AML-193 (cell line): ENCODE measurements at places on chromosomes 4 and X.

GRCh38 chr4:2489081-2489805, 20.3 kb downstream of the RNF4 start:
- no peak for DNase-seq

DNA sequence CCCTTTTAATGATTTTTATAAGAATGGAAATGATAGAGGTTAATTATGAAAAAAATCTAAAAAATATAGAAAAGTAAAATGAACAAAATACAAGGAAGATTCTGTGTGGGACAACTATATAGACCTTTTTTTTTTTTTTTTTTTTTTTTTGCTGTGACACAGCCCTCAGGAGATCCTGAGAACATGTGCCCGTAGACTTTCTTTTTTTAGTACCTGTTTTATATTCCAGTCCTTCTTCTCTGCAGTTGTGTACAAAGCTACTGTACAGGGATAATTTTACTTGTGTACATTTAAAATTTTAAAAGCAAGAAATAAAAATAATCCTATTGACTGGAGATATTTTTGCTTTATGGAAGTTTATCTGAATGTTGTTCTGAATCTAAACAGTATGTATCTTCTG, 85.5 kb downstream of the KDM6A start:
- DNase-seq: no peak

DNA sequence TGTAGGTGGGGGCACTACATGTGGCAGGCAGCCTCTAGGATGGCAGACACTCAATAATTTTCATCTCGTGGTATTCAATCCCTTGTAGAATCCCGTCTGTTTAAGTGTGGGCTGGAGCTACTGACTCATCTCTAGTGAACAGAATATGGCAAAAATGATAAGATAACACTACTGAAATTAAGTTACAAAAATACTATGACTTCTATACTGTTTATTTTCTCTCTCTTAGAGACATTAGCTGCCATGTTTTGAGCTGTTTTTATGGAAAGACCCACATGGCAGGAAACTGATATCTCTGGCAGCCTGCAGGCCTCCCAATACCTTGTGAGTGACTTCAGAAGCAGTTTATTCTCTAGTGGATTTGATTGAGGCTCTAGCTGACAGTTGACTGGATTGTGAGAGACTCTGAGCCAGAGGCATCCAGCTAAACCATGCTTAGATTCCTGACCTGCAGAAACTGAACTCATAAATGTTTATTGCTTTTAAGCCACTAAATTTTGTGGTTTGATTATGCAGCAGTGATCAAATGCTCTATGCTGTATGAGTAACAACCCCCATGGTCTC, 298.8 kb upstream of the CTSO start:
- DNase-seq: no peak

GRCh38 chrX:13899607-13900006, 82.7 kb upstream of the GPM6B start:
- no peak for DNase-seq

- no peak for DNase-seq
Measured at GRCh38 chr4:147769386-147769785, 37.5 kb downstream of the ARHGAP10 start.

GRCh38 chr4:84578540-84579402, 4.2 kb upstream of the CDS1 start:
- peak; percentile 29 for DNase-seq

DNA sequence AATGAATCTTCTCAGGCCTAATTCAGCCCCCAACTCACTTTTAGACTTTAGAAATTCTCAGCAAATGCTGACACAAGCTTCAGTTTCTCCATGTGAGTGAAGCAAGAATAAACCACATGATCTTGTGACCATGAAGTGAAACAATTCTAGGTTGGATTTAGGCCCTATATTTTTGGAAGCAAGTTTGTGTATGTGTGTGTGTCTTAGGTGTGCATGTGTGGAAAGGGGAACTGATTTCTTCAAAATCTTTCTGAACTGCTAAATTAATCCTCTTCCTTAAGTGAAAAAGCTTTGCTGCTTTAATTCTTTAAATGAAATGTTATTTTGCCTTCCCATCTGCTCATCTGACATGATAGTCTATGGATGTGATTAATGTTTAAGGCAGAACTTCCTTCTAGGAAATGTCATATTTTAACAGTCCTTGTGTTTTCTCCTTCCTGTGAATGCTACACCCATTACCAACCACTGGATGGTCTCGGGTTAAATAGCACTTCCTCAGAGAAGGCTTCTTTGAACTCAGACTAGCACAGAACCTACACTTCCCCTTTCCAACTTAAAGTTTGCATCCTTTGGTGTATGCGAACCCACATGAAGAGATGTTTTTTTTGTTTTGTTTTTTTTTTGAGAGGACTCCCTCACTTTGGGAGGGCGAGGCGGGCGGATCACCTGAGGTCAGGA, 1.2 kb upstream of the TMEM144 start:
- peak; percentile 72 for DNase-seq

DNA sequence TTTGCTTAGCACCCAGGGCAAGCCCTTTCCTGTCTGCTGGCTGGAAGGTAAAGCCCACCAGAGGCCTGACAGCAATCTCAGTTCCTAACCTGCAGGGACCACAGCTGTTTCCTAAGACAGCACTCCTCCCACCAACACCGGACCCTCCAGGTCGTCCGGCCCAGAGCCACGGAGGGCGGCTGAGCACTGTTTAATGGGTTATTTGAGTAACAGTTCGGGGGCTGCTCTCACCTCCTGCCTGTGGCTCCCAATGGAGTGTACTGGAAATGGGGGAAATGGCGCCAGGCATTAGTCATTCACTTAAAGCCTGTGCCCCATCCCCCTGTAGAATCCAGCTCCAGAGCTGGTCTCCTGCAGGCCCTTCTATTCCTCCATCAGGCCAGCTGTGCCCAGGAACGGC, 81.6 kb upstream of the ADRA2C start:
- DNase-seq: no peak

DNA sequence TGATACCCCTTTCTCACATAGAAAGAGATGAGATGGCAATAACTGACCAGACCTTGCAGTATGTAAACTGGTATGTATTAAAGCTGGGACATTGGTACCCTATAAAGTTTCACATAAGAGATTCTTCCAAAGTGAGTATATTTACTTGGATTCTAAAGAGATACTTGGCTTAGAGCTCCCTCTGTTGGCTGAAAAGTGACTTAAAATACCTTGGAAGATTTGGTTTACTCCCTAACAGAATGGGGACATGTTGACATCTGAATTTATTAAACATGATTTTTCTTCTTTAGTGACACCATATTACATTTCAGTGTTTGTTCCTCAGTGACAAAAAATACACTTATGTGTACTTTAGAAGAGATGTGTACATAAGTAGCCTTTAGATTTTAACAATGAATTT, 47.9 kb upstream of the RGN start:
- DNase-seq: peak; percentile 37

DNA sequence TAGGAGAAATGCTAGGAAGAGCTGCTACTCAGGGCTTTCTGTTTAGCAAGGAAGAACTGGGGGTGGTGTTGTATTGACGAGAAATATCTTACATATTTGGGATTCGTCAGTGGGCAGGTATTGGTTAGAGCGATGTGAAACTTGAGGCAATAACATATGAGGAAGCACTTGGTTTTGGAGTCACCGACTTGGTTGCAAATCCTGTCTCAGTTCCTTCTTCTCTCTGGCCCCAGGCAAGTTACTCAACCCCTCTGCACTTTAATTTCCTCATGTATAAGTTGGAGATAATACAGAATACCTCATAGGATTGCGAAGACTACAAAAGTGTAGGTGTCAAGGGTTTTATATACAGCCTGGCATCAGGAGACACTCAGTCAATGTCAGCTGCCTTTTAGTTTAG, 34.1 kb downstream of the GPAT3 start:
- peak; percentile 94 for DNase-seq

DNA sequence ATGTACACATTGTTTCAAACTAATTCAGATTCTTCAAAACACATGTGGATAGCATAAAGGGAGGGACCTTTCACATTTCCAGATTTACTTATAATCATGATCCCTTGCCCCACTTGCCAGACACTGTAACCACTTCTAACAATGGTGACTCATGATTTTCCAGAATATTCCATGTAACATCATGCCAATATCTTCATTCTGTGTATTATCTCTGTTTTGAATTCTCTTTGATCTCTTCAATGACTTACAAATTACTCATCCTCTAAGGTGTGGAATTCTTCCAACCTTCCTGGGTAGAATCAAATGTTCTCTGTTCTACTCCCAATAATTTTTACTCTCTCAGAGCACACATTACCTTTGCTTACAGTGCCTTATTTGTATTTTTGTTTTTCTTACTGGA, 517.1 kb downstream of the PCDH7 start:
- no peak for DNase-seq

DNA sequence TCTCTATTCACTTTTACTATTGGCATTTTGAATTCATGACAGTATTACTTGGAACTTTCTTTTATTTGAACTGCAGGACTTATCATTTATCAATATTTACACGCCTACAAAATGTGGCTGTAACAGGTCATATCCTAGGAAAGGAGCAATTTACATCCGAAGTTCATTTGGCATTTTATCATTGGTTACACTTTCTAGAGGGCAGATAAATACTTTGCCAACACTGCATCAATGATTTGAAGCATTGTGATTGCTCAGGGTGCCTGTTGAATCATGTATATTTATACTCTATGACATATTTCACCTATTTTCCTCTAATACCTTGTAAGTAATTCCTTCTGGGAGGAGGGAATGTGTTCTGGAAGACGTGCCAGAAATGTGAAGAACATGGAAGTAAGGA, 136.7 kb downstream of the MID1IP1 start:
- DNase-seq: no peak

DNA sequence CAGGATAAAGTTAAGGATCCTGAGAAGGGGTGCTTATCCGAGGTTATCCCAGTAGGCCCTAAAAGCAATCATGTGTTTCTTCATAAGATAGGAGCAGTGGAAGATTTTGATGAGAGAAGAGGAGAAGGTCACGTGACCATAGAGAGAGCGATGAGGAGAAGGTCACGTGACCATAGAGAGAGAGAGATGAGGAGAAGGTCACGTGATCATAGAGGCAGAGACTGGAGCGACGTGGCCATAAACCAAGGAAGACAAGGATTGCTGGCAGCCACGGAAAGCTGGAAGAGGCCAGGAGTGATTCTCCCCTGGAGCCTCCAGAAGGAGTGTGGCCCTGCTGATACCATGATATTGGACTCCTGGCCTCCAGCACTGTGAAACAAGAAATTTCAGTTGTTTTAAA, 38.4 kb upstream of the ZNF518B start:
- no peak for DNase-seq

GRCh38 chr4:8377103-8378075, 63.1 kb downstream of the ACOX3 start:
- DNase-seq: no peak

DNA sequence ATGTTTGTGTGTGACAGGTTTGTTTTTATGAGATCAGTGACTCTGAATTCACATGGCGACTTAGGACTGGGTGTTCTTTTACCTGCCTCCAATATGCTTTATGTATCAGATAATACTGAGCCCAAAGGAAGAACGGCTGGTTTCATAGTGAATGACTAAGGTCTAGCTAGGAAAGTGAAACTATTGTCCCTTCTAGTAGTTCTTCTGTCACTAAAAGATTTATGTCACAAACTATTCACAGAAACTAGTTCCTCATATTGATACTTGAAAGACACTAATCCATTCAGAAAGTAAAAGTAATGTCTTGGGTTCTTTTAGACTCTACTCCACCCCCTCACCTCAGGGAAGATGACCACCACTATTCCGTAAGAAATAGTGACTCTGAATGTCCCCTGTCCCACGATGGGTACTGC, 81.7 kb downstream of the EGF start:
- DNase-seq: no peak

DNA sequence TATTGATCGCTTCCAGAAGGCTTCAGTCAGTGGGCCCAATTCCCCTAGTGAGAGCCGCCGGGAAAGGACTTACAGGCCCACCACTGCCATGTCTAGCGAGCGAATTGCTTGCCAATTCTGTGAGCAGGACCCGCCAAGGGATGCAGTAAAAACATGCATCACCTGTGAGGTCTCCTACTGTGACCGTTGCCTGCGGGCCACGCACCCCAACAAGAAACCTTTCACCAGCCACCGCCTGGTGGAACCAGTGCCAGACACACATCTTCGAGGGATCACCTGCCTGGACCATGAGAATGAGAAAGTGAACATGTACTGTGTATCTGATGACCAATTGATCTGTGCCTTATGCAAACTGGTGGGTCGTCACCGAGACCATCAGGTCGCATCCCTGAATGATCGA, 15.3 kb downstream of the MID2 start:
- no peak for DNase-seq

GRCh38 chr4:80409809-80410208, 74.3 kb downstream of the CFAP299 start:
- no peak for DNase-seq

DNA sequence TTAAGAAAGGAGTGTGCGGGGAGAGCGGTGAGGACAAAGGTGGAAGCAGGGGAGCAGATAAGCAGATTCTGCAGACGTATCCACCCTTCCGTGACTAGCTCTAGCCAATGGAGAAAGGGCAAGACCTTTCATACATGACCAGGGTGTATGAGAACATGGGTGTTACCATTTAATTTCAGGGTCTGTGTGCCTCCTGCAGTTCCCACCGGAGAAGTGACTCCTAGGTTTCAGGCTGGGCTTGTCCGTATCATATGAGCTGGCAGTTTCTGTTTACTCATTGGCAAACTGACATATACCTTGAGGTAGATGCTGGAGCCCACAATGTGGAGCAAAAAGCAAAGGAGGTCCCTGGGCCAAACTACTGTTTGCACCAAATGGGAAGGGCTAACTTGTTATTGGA, 6.8 kb downstream of the RBM47 start:
- DNase-seq: no peak

DNA sequence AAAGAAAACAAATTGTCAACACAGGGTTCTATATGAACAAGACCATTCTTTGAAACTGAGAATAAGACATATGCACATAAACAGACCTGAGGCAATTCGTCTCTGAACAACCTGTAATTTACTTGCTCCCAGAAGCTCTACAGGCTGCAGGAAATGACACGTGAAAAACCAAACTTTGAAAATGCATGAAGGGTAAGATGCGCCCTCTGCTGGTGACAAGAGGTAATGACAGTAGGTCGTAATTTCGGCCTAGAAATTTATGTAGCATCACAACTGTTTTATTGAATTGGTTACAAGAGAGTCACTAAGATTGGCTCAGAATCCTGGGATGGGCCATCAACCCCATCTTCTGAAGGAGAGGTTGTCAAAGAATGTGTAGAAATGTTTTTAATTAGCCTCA, 276.5 kb downstream of the PPP4R3C start:
- peak; percentile 43 for DNase-seq

DNA sequence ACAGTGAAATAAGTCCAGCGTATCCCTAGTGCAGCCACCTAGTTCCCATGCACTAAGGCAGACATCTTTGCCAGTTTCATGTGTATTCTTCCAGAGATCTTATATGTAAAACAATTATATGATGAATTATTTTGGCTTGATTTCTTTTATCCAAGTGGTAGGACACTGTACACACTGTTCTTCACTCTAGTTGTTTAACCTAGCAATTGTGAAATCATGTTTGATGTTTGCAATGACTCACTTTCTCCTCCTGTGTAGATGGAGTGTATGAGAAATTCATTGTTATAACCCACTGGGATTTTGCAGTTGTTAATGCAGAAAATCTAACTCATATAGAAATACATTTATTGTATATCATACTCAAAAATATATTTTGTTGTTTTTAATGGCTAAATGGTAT, 17.5 kb upstream of the TBC1D1 start:
- DNase-seq: peak; percentile 47

- no peak for DNase-seq
Measured at GRCh38 chrX:115573185-115573584, 12.2 kb downstream of the PLS3 start.
